Left ventricle myocardium inferior (tissue), 1 donor: ENCODE measurements at places on chromosomes 3 and 15. TPM values are rescaled to one million over a fixed set of nuclear protein-coding genes. Genes with fewer than 3 reads are reported as not detected.

- DNase-seq, result no peak
Measured at GRCh38 chr15:29693225-29693624, 129.0 kb downstream of the TJP1 start.

DNA sequence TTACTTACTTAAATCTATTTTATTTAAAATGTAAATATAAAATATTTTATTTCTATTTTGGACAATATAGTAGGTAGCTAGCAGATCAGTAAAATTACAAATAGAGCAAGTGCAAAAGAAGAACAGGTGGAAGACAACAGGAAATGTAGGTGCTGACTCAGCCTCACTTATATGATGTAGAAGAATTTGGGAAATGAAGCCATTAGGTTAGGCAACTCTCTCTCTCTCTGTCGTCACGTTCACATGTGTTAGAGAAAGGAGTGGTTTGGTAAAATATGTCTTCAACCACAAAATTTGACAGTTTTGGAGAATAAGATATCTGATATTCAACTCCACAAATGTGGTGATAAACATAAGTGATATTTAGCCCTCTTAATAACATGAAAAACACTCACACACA lies 532.5 kb upstream of the KCNMB2 start:
- DNase-seq, result no peak

SLC22A13 gene
- not detected for total RNA-seq

DNA sequence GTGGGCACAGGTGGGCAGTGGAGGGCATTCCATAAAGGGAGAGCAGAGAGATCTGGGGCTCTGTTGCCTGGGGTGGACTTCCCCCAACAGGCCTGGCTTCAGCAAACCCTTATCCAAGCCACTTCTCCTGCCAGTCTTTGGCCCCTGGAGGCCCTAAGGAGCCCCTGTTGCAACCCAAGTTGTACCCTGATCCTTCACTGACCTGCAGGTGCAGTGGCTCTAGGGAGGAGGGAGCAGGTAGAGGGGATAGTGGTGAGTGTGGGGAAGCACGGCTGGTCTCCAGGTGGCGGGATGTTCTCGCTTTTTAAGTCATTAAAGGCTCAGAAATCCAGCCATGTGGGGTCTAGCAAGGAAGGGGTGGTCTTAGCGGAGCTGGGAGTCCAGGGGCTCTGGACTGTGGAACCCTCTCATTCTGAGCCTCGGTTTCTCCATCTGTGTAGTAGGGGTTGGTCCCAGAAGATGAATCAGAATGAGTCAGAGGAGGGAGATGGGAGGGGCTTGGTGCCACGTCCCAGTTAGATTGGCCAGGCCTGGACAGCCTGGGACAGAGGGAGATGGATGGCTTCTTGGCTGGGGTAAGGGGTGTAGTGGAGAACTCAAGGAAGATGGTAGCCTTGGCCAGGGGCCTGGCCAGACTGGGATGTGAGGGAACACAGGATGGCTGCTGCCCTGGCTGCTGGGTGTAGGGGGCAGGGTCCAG lies 2.6 kb downstream of the ZBTB47 start:
- DNase-seq, result no peak

- no peak for DNase-seq
Measured at GRCh38 chr3:134459562-134459961, 26.2 kb downstream of the ANAPC13 start.

- no peak for DNase-seq
Measured at GRCh38 chr15:65837301-65838294, 31.7 kb upstream of the RAB11A start.
